T-helper 2 cell treated with Interferon-gamma antibody and Interleukin-4, amounts not matched to agents 5 μg/mL and 100 μg/mL, for 36 hours (primary cell): ENCODE measurements at places on chromosomes 16 and 17.

GRCh38 chr16:89920723-89921122 is 2.1 kb downstream of the MC1R start:
- DNase-seq, result no peak

DNA sequence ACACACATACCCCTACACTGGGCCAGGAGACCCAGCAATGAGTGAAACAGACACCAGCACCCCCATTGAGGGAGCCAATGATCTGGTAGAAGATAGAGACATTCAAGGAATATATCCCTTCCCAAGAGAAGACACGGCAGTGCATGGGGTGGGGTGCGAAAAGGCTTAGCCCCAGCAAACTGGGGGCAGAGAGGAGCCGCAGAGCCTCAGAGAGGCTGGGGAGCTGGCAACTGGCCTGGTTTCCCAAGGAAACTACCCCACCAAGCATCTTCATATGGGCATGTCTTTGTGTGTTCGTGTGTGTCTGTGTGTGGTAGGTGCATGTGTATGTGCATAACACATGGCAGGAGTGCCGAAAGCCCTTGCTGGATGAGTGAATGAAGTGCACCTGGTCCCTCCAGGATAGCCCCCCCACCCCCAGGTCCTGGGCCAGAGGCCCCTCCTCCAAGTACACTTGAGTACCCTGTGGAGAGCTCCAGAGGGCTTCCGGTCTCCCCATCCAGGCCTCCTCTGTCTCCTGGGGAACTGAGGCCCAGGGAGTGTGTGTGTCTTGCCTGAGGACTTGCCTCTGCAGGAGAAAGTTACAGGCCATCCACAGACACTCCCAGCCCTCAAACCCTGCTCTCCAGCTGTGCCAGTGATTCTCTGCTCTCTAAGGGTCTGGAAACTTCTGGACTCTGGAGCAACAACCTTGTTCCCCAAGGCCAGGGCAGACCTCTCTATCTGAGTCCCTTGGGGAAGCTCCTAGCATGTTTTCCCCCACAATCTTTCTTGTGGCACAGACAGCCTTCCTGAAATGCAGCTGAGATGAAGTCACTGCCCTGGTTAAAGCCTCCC is 15.9 kb downstream of the TBX2 start:
- DNase-seq, result no peak

- no peak for DNase-seq
These were observed 527 bp upstream of the UBE2Z start for GRCh38 chr17:48907713-48908046.

DNA sequence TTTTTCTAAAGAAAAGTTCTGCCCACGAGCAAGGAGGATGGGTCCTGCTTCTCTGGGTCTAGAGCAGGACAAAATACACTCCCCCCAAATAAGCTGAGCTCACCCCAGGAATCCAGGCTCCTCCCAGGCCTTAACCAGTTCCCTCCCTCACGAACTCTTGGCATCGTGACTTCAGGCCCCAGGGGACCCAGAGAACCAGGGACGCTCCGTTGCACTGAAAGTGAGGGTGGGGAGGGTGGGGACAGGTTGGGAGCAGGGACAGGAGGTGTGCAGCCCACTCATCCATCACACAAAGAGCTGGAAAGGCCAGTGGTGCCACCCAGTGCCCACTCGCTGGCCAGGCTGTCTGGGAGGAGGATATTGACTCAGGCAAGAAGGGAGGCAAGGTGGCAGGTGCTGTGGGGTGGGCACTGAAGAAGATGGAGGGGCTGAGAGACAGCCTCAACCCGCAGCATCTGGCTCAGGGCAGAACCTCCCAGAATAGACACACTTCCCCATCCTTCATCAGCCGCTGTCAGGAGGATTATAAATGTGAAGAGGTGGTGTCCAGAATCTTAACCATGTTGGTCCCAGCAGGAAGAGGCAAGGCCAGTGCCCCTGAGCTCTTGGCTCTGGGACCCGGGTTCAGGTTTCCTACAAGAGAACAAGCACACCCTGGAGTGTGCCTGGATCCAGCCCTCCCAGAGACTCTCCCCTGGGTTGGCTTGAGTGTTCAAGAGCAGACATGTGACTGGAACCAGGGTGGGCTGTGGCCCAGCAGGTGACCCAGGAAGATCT is 67.9 kb upstream of the RPL38 start:
- DNase-seq, result no peak

GRCh38 chr17:1720856-1721386 is 3.6 kb upstream of the WDR81 start:
- peak; percentile 58 for DNase-seq

DNA sequence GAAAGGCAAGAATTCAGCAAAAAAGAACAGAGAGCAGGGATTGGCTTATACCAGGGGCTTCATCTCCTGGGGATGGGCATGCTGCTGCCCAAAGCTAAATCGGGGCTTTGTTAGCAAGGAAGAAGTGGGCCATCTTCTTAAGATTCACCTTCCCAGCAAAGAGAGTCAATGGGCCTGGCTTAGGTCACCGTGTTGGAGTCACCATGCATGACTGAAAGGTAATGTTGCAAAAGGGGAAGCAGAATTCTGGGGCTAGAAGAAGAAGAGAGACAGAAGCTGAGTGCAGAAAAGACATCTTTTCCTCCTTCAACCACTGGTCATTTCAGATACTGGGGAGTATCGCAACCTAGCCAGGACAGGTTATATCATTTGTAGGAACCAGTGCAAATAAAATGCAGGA is 76.3 kb upstream of the KIFC3 start:
- DNase-seq, result no peak

- DNase-seq, result no peak
These were observed 35.4 kb upstream of the ABCC11 start for GRCh38 chr16:48282636-48283263.

- peak; percentile 42 for DNase-seq
These were observed 35.2 kb downstream of the USP7 start for GRCh38 chr16:8928467-8928957.

DNA sequence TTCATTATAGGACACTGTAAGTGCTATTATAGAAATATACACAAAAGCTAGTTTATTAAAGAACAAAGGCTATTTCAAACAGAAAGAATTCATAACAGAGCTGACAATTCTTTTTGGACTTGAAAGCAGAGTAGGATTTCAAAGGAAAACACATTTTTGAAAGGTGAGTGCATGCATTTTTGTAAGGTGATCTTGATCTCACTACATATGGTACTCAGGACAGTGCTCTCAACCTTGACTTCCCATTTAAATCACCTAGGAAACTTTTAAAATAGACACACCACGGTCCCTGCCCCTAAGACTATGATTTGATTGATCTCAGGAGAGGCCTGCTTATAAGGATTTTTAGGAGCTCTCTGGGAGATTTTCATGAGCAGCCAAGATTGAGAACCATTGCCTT is 1362.0 kb downstream of the CDH8 start:
- DNase-seq, result no peak

- peak; percentile 60 for DNase-seq
These were observed at the start of gene NETO2 for GRCh38 chr16:47143677-47144558. TSS of gene NETO2 (minus strand) at chr16:47143945. CDS start at chr16:47143612, 333 bp downstream.

DNA sequence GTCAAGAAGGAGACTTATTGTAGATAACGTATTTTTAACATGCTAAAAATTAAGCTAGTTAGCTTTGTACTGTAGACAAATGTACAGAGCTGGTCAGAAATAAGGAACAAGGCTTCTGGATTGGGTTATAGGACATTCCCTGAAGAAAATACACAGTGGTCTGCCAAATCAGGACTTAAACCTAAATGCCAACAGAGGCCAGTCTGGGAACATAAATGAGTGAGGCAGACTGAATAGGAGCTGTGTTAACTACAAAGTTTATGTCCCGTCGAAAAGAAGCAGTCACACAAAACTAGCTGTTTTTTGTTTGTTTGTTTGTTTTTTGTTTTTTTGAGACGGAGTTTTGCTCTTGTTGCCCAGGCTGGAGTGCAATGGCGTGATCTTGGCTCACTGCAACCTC is 120.4 kb upstream of the C17orf78 start:
- DNase-seq, result no peak

DNA sequence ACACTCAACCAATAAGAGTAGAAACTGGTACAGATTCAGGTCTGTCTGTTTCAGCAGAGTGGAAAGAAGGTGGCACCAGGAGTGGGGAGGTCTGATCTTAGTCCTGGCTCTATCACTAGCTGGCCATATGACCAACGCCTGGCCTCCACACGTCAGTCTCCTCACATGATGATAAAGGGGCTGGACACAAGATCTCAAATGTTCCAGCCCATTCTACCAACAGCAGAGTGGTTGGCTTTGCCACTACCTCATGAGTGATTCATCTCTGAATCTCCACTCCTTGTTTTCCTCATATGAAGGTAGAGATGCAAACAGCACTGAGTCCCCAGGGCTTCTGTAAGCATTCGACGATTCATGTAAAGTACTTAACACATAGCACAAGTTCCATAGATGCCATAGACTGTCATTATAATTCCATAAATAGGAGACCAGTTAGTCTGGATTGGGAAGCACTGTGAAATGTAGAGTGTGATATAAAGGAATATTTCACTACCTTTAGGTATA is 281.9 kb upstream of the ASIC2 start:
- no peak for DNase-seq

- DNase-seq, result no peak
These were observed 408.4 kb upstream of the CDH5 start for GRCh38 chr16:65958086-65958485.

DNA sequence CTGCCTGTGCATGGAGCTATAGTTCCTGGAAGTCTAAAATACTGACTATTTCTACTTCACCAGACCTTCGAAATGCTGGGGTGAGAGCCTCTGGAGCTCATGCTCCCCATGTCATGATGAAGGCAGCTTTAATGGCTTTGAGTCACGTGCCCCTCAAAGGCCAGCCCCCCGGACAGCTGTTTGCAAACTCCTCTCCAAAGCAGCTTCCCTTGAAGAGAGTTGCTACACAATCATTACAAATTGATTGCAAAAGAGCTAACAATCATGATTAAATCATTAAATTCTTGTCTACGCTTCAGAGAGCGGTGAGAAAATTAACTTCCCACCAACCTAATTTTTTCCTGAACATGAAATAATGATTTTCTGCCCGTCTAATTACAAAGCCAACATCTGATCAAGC is 134.8 kb upstream of the IRX6 start:
- no peak for DNase-seq

DNA sequence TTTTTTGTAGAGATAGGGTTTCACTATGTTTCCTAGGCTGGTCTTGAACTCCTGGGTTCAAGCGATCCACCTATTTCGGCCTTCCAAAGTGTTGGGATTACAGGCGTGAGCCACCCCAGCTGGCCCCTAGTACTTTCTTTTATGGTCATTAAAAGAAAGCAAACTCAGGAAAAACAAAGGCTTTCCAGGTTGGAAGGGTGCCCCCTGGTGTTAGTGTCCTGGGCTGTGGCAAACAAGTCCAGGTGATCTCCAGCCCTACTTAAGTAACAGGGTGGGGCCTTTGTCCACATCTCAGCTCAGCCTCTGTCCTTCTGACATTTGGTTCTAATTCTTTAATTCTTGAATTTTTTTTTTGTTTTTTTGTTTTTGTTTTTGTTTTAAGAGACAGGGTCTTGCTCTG is 6.9 kb downstream of the IGFBP4 start:
- peak; percentile 21 for DNase-seq

GRCh38 chr17:82985973-82986372 is 93.4 kb upstream of the METRNL start:
- peak; percentile 58 for DNase-seq

DNA sequence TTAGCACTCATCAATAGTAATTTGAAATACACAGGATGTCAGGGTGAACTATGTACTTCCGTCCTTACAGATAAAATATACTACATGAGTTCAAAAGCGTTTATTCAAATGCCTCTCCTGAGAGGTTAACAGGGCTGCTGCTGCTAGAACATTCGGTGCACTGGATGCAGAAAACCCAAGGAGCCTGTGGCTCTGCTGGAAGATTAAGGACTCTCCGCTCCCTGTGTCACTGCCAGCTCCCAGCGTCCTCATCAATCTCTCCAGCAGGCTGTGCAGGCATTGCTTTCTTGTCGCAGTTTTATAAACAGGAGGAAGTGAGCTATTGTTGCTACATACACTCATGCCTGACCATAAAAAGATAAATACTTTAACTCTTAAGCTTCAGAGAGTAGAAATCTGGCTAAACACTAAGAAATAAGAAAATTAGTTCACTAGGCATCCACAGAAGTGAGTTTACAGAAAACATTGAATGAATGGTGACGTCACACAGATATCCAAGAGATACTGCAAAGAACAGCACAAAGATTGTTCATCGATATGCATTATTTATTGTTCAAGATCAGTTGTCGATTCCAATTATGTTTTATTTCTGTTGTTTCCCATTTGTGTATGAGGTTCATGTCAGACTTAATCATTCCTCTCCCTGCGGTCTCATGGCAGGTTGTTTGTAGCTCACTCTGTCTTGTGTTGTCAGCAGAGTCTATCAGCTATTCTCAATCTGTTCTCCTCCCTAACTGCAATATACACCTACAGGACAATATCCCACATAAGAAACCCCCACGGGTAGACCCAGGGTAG is 127.9 kb upstream of the MON1B start:
- DNase-seq, result no peak

DNA sequence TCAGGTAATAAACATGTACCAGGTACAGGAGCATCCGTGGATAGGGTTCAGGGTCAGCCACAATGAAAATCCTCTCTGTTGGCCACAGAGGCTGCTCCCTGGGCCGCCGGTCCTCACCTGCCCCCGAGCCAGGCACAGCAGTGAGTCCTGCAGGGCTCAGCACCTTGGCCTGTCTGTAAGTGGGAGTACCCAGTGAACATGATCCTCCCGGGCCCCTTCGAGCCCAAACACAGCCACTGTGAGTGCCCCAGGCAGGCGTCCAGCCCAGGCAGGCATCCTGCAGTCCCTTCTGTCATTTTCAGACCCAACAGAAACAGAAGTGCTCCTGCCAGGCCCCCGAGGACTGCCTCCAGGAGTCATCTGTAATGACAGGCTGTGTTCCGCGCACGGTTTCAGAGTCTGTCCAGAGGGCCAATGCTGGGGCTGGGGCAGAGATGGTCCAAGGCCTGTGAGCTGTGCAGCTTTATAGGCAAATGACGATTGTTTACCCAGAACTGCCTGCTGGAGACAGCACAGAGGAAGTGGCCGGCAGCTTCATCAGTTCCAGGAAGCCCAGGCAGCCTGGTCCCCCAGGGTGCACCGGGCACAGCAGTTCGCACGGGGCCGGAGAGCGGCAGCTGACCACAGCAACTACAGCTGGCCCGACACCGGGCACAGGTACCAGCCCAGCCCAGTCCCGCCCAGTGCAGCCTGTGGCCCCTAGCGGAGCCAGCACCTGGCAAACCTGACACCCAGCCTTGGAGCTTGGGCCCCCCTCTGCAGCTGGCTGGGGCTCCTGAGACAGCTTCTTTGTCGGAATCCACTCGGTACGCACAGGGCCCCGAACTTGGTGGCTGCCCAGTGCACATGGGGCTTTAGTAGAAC is 13.2 kb downstream of the SLC7A5 start:
- peak; percentile 50 for DNase-seq

- DNase-seq, result no peak
These were observed at the start of gene AKTIP for GRCh38 chr16:53502331-53503269. TSS of gene AKTIP (minus strand) at chr16:53503209. CDS start at chr16:53500259, 2,950 bp downstream.
